Naive B cell (primary cell): ENCODE measurements at places on chromosomes 12 and 14. TPM values are rescaled to one million over a fixed set of nuclear protein-coding genes. Genes with fewer than 3 reads are reported as not detected.

CABP1 gene
- not detected for polyA plus RNA-seq

TSPAN19 gene
- not detected for polyA plus RNA-seq

CCNT1 gene
- 18.8 TPM for polyA plus RNA-seq

SERPINA12 gene
- not detected for polyA plus RNA-seq

CLEC6A gene
- polyA plus RNA-seq = not detected
